ENCODE measurements at places on chromosomes 4 and X. TPM values are rescaled to one million over a fixed set of nuclear protein-coding genes. Genes with fewer than 3 reads are reported as not detected.

- no peak for DNase-seq
Observed at GRCh38 chrX:79153348-79153747, 8.9 kb downstream of the GPR174 start.

DNA sequence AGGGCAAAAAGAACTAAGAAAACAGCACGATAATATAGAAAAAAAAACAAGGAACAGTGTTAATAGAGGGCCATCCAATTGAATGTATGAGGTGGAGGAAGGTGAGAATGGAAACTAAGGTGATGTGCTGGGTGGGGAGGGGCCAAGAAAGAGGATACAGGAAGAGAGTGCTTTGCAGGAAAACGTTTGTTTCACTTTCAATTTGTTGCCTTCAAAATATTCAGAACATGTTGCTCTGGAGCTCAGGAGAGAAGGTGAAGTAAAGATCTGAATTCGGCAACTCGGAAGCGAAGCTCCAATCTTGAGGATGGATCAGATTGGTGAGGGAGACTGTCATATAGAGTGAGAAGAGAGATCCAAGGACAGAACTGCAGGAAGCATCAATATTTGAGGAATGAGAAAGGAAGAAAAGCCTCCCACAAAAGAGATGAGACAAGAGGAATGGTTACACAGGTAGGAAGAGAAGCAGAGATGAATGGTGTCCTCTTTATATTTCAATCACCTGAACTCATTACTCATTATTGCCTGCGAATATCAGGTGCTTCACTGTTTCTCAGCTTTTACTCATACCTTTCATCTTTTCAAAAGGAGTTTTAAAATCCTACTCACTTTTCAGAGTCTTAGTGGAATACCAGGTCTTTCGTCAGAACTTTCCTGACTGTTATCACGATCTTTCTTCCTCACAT, 14.7 kb upstream of the SEC24D start:
- no peak for DNase-seq

DNA sequence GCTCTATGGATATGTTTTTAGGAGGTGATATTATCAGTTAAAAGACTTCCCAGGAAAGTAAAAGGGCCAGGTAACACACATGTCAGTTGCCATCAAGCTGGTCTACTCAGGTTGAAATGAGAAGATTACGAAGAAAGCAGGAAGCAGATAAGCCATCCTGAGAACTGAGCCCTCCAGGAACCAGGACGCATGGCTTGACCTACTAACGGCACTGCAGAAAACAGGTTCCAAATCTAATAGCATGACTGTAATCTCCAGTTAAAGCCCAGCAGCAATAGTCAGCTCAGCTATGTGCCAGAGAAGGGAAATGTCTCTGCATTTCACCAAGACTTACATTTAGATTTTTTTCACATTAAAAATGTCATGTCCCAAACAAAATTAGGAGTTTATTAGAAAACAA, 77.9 kb downstream of the APBB2 start:
- DNase-seq: no peak

The SPIN4 gene
- total RNA-seq: 3.8 TPM

DNA sequence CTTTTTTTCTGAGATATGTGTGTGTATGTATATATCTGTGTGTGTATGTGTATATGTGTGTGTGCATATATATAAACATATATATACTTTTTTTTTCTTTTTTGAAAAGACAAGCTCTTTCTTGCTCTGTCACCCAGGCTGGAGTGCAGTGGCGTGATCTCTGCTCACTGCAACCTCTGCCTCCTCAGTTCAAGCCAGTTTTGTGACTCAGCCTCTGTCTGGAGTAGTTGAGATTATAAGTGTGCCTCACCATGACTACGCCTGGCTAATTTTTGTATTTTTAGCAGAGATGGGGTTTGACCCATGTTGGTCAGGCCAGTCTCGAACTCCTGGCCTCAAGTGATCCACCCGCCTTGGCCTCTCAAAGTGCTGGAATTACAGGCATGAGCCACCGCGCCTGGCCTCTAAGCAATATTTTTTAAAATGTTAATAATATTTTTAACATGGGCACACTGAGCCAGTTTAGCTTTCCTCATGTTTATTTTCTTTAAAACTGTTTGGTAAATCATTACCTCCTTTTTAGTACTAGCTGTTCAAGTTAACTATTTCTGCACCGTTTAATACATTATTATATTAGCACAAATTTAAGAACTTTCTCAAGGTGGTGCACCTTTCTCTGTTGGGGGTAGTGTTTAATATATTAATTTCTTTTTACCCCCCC, 33.3 kb downstream of the BBS12 start:
- DNase-seq: no peak

DNA sequence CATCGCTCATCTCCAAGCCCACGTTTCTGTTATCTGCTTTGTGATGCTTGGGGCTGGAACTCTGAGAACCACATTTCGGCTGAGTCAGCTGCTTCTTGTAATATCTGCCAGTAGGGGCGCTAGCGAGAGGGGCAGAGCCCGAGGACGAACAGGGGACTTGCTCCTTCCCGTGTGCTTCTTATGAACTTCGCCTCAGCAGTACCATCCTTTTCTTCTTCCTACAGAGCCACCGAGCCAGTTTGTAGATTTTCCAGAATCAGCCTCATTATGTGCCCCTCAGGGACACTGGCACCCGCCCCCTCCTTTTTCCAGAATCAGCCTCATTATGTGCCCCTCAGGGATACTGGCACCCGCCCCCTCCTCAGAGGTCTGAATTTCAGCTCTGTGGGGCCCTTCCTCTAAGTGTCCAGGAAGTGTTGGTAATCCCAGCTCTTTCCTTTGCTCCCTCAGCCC, 441.7 kb upstream of the RASGEF1B start:
- DNase-seq: no peak

The TAF7L gene
- 1.5 TPM for total RNA-seq

- DNase-seq: peak; percentile 80
Observed at GRCh38 chr4:1462768-1463075, 56.5 kb upstream of the NKX1-1 start.

GRCh38 chr4:175418516-175418915, 393.5 kb downstream of the GPM6A start:
- DNase-seq: no peak

- DNase-seq: no peak
Observed at GRCh38 chr4:25350561-25350960, 26.5 kb upstream of the ANAPC4 start.

The MAMLD1 gene
- 3.2 TPM for total RNA-seq

- DNase-seq: peak; percentile 93
Observed at GRCh38 chrX:16712548-16713155, at the start of gene CTPS2. Gene CTPS2, minus strand, starts transcription at chrX:16712669. Its CDS starts 9,767 bp downstream, at chrX:16702902.

The RWDD4 gene
- total RNA-seq: 16.1 TPM

The JCHAIN gene
- 1.7 TPM for total RNA-seq

- DNase-seq: no peak
Observed at GRCh38 chr4:183256756-183257385, 63.2 kb downstream of the CLDN22 start.

DNA sequence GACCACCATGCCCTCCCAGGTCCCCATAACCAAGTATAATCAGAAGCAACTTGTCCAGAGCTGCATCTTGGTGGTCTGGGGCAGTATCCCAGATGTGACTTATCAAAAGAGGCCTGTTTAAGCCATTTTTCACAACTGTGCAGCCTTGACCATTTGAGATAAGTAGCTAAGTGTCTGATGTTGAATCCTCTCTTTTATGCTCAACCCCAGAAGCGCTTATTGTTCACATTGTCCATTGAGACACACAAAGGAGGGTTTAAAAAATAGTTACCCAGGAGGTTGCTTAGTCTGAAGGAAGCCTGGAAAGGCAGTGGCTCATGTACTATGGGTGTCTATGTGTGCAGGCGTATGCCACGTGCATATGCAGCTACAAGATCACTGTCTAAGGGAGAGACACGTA, 27.0 kb downstream of the ENPP6 start:
- DNase-seq: peak; percentile 42

The TMEM184C gene
- 21.1 TPM for total RNA-seq
